ENCODE measurements at places on chromosomes 1 and 21.

- no peak for ATAC-seq
Measured at GRCh38 chr1:155729031-155729898, 40.4 kb downstream of the DAP3 start.

GRCh38 chr1:193909406-193910082 lies 723.1 kb upstream of the B3GALT2 start:
- ATAC-seq: no peak

DNA sequence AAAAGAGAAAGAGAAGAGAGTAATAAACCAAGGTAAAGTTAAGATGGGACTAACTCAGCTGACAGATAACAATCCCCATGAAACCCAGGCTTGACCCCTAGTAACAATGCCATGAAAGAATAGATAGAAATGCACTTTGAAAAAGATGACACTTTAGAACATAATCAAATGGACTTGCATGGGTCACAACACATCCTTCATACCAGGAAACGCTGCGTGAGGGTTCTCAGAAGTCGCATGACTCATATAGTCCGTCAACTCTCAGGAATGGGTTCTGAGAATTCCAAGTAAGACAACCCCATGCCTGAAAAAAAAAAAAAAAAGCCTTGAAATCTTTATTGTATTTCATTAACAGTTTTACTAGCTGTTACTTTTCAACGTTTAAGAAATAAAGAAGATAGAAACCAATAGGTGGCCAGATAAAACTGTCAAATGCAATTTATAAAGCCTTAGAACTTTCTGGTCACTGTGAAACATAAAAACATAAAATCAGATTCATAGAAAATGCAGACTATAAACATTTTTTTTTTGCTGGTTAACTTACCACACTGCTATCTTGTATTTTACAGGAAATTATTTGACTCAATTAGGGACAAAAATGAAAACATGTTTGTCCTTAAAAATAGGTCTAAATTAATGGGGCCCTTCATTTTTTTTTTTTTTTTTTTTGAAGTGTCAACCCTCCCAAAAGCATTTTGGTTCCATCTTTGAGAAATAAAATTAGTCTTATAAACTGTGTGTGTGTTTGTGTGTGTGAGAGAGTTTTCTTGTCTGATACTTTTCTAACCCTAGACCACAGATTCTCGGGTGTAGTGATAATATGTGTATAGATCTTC lies 202.1 kb downstream of the NCAM2 start:
- peak; percentile 20 for ATAC-seq

DNA sequence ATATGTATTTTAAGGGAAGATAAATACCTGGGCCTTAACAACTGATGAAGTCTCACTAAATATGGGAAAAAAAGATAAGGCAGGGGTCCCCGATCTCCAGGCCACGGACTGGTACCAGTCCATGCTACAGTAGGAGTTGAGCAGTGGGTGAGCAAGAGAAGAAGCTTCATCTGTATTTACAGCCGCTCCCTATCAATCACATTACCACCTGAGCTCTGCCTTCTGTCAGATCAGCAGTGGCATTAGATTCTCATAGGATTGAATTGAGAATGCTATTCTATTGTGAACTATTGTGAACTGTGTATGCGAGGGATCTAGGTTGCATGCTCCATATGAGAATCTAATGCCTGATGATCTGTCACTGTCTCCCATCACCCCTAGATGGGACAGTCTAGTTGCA lies 43.0 kb upstream of the PAXBP1 start:
- no peak for ATAC-seq

- no peak for ATAC-seq
Measured at GRCh38 chr1:235450886-235451483, 53.3 kb downstream of the B3GALNT2 start.

DNA sequence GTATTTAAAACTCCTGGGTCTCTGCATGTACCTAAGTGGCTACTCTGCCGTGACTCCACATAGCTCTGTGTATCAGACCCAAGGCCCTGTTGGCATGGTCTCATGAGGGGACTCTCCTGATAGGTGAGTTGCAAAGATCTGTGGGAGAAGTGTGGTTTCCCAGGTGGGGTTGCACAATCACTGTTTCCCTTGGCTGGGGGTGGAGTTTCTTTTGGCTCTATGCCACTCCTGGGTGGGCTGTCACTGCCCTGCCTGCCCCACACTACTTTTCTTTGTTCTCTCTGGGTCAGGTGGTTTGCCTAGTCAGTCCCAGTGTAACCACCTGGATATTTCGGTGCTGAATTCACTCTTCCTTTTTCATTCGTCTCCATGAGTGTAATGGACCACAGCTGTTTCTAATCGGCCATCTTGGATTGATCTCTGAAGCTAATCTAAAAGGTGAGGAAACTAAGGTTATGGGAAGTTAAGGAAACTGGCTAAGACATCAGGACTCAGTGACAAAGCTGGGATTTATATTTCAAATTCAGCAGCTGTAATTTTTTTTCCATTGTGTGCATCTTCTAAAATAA lies 97.1 kb upstream of the CACYBP start:
- no peak for ATAC-seq

DNA sequence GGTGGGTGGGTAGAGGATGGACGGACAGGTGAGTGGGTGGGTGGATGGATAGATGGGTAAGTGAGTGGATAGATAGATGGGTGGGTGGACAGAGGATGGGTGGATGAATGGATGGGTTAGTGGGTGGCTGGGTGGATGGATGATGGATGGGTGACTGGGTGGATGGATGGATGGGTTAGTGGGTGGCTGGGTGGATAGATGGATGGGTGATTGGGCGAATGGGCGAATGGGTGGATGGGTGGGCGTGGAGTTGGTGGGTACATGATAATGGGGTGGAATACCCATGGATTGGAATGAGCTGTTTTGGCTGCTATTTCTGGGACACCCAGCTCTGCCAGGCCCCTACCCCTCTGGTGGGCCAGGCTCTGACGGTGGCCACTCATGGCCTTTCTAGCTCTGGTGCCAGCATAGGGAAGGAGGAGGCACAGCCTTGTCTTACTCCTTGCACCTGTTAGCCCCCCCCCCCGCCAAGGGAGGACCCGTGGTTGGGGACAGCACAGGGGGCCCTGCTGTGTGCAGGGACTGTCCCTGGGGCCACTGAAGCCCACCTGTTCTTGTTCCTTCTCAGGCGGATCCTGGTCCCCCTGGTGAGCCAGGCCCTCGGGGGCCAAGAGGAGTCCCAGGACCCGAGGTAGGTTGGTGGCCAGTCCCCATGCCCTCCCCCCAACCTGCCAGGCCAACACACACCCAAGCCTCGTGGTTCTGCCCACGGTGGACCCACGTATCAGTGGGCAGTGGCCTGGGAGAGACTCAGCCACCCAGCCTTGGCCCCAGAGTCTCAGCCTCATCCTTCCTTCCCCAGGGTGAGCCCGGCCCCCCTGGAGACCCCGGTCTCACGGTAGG lies 26.4 kb downstream of the COL6A2 start:
- no peak for ATAC-seq

GRCh38 chr1:36157973-36158826 lies 2.2 kb downstream of the MAP7D1 start:
- ATAC-seq: no peak

- ATAC-seq: no peak
Measured at GRCh38 chr1:229229137-229229720, 41.7 kb upstream of the RAB4A start.

DNA sequence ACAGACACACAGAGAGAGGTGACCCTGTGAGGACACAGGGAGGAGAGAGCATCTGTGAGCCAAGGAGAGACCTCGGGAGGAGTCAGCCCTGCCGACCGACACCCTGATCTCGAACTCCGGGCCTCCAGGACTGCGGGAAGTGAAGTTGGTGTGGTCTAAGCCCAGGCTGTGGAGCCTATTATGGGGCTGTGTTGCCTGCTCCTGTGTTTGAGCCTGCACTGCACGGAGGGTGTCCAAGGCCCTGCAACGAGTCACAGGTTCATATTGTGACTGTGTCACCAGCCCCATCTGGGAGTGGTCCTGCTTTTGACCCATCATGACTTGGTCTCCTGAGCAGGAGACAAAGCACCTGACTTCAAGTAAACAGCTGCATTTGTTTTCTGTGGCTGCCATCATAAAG lies 186.0 kb upstream of the AJAP1 start:
- no peak for ATAC-seq

- ATAC-seq: no peak
Measured at GRCh38 chr21:45742247-45742646, 98.7 kb downstream of the PCBP3 start.

GRCh38 chr1:91611483-91611917 lies 110.8 kb downstream of the CDC7 start:
- ATAC-seq: no peak

GRCh38 chr21:36743446-36743845 lies 44.5 kb downstream of the SIM2 start:
- ATAC-seq: no peak

- ATAC-seq: no peak
Measured at GRCh38 chr1:95475686-95476457, 241.9 kb downstream of the RWDD3 start.

DNA sequence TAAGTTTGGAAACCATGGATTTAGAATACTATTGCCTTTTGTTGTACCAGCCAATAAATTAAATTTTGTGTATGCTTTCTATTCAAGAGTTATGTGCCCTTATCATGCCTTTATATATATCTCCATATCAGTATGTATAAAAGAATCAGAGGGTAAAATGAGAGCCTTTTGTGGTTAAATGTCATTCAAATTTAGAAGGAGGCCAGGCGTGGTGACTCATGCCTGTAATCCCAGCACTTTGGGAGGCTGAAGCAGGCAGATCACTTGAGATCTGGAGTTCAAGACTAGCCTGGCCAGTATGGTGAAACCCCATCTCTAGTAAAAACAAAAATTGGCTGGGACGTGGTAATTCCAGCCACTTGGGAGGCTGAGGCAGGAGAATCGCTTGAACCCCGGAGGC lies 88.9 kb downstream of the XPR1 start:
- ATAC-seq: no peak

DNA sequence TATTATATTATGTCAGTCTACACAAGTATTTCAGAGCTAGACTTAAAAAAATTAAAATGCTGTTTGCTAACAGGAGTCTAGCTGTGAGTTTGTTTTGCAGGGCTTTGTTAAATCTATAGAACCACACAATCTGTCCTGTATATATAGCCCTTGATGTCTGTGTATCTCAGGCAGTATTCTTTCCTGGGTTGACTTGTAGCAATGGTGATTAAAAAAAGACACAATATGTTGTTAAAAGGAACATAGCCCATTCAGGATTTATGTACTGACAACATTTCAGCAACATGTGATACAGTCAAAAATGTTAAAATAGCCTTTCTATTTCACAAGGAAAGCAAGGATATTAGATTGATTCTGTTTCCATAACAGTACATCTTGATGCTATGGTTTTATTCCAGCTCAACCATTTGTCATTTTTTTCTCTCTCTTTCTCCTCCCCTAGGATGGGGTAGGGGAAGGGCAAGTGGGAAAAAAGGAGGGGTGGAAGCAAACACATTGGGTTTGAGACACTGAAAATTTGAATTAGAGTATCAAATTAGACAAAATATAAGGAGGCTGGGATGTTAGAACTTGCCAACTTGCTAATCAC lies 139.2 kb downstream of the DSCAM start:
- ATAC-seq: no peak

- no peak for ATAC-seq
Measured at GRCh38 chr1:106995970-106996369, 60.5 kb upstream of the PRMT6 start.

DNA sequence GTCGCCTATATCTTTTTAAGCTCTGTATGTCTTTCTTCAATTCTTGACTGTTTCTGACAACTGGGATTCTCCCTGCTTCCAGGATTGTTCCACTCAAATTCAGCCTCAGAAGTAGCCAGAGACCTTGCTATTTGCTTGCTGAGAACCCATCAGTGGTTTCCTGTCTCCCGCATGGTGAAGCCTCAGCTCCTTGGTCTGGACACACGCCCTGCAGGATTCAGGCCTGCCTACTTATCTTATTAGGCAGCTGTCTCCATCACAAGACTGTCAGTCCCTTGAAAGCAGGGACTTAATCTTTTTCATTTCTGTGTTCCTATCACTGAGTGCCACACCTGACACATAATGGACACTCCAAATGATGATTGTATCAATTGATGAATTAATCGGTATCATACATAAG lies 175.3 kb downstream of the PLPP3 start:
- no peak for ATAC-seq

- ATAC-seq: no peak
Measured at GRCh38 chr1:40938393-40938792, 41.1 kb upstream of the CTPS1 start.

DNA sequence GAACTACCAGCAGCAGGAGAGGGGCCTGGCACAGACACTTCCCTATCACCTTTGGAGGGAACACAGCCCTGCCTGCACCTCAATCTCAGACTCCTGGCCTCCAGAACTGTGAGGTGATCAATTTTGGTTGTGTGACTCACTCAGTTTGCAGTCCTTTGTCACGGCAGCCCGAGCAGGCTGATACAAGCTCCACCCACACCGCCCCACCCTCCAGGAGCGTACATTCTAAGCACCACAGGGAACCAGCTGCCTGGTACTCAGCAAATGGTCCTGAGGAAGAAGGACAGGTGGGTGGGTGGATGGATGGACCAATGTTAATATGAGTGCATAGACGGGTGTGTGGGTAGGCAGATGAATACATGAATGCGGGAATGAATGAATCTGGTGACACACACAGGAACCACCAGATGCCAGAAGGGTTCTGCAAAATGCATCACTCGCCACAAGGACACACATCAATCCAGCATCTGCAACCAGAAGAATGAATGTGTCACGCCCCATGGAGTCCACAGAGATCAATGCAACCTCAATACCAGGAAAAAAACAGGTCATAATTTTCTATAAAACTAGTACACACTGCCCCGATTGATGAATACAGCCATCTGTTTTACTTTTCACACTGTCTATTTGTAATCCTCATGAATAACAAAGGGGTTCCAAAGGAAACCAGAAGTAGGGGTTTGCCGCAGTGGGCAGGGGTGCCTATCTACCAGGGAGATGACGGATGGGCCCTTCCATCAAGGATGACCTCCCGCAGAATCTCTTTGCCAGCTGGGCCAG lies 284.5 kb downstream of the NPHP4 start:
- no peak for ATAC-seq

GRCh38 chr1:166888373-166889111 lies 12.5 kb upstream of the TADA1 start:
- ATAC-seq: no peak

DNA sequence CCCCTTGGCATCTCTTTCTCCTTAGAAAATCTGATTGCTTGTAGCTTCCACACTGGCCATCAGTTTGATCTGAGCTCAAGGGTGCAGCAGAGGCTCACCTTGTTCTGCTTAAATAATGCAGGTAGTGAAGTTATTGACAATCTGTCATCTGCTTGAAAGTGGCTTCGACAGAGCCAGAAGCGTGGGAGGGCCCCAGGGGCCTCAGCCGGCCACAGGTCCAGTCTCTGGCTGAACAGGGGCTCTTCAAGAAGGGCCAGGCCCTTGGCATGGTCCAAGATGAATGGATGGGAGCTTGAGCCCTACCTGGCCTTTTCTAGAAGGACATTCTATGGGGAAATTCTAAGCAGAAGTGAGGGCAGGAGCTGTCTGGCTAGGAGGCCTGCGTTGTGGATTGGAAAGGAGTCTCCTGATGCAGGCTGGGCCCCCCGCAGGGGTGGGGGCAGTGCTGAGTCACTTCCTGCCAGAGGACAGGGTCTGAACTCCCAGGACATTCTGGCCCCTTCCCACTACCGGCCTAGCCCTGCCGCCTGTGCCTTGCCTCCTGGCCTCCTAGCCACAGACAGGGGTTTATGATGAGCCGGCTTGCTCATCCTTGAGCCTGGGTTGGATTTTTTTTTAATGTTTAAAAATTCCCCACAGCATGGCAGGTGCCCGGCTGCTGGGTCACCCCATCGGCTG lies 162.3 kb upstream of the VAMP3 start:
- no peak for ATAC-seq

- ATAC-seq: no peak
Measured at GRCh38 chr1:65026235-65026634, 59.9 kb upstream of the JAK1 start.

Measured in activated CD4-positive, CD25-positive, alpha-beta regulatory T cell treated with anti-CD3 and anti-CD28 coated beads, Interleukin-2, amount 50 U/mL, for 24 hours (primary cell).